GM04504 (cell line): ENCODE measurements at places on chromosomes 4 and X.

- DNase-seq, result peak; percentile 44
Observed at GRCh38 chr4:19382993-19383756, 868.5 kb upstream of the SLIT2 start.

DNA sequence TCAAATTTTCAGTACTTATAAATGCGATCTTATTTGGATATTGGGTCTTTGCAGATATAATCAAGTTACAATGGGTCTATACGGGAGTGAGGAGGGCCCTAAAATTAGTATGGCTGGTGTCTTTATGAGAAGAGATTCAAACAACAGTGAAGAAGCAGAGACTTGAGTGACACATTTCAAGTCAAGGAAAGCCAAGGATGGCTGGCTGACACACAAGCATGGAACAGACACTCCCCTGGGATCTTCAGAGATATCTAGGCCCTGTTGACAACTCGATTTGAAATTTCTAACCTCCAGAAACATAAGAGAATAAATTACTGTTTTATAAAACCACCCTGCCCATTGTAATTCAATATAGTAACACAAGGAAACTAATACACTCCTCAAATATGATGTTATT, 1886.0 kb upstream of the PCDH7 start:
- DNase-seq, result no peak

DNA sequence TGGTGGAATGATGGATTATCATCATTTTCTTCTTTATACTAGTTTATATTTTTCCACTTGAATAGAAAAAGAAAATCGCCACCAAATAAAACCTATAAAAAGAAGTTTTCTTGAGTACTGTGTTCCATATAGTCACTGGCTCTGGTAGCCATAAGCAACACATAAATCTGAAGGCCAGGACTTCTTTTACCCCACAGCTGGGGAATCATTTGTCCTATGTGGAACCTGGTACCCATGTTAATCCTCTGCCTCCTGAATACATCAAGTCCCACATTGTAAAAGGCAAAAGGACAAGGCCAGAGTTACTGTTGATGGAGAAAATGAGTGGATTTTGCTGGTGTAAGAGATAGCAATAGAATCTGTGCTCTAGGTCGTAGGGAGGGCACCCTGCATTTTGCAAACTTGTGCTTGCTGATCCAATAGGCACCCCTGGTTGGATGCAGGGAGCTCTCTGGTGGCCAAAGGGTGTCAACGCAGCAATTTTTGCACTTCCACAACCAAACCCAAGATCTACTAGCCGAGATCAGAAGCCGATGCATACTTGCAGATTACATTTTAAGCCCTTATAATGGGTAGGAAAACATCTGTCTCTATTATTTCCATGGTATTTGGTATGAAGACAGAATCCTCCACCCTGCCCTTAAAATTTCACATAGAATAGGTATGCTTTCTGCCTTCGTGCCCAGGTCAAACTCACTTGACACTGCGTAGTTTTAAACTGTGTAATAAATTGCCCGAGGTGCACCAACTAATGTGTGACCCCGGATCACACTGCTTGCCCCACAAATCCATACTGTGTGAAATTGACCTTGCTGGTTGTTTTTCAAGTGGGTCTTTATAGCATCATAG, 146.2 kb upstream of the SCML1 start:
- DNase-seq, result no peak

- no peak for DNase-seq
Observed at GRCh38 chrX:149853925-149854324, 27.1 kb upstream of the MAGEA8 start.

DNA sequence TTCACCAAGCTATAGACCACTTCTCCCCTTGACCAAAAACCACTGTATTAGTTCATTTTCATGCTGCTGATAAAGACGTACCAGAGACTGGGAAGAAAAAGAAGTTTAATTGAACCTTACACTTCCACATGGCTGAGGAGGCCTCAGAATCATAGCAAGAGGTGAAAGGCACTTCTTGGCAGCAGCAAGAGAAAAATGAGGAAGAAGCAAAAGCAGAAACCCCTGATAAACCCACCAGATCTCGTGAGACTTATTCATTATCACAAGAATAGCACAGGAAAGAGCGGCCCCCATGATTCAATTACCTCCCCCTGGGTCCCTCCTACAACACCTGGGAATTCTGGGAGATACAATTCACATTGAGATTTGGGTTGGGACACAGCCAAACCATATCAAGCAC, 97.8 kb downstream of the DOCK11 start:
- DNase-seq, result no peak

DNA sequence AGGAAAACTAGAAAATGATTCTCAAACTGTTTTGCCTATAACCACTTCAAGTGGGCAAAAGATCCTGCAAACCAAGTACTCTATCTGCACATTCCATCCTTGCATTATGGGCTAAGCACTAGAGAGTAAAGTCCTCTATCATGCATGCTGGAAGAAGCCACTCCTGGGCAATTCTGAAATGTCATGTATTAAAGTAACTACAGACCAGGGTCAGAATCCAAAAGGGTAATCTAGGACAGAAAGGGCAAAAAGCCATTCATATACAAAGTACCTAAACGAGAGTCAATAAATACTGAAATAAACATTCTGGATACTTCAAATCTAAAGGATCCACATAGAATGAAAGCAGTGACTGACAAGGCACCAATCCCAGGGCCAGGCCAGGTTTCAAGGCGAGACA, 1.0 kb downstream of the SNX12 start:
- no peak for DNase-seq

DNA sequence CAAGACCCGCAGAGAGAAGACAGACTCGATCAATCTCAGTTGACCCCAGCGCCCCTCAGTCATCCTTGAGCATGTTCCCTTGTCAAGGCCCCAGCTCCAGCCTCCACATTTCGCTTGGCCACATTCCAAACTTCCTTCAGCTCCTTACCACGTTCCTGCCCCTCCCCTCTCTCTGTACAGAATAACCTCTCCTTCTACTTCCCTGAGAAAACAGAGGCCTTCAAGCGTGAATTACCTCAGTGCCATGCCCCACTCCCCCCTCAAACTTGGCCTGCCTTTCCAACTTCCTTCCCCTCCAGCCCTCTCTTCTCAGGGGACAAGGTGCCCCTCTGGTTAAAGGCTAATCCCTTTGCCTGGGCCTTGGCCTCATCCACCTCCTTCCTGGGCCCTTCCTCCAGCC, 3.2 kb upstream of the RIPPLY1 start:
- DNase-seq, result no peak

DNA sequence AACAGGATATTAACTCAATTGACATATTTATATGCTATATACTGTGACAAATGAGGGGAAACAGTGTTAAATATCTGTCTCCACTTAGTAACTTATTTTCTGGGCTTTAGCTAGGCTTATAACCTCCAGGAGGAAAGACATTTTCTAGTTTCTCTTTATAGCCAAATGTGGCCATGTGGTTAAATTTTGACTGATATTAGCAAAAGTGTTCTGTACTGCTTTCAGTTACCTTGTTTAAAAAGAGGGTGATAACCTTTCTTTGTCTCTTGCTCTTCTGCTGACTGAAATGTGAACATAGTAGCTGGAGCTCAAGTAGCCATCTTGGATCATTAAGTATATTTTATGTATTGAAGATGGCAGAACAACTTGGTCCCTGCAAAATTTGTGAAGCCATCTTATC, 253.7 kb downstream of the PDHA2 start:
- DNase-seq, result no peak

- DNase-seq, result no peak
Observed at GRCh38 chr4:8916906-8917305, 45.3 kb upstream of the HMX1 start.

DNA sequence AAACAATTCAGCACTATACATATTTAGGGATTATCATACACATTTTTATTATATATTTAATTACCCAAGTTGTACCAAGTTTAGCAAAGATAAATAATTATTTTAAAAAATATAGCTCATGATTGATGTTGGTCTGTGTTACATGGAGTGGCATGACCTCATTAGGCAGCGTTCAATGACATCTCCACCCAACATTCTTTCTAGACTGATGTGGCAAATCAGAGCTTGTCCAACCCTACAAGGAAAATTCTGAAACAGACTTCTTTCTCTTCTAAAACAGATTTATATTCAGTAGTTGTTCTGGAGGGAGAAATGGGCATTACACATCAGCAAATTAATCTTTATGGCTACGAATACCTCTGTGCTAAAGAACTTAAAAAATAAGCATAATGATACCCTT, 189.7 kb downstream of the PDGFC start:
- peak; percentile 19 for DNase-seq

- no peak for DNase-seq
Observed at GRCh38 chr4:141814499-141814898, 178.1 kb downstream of the IL15 start.

DNA sequence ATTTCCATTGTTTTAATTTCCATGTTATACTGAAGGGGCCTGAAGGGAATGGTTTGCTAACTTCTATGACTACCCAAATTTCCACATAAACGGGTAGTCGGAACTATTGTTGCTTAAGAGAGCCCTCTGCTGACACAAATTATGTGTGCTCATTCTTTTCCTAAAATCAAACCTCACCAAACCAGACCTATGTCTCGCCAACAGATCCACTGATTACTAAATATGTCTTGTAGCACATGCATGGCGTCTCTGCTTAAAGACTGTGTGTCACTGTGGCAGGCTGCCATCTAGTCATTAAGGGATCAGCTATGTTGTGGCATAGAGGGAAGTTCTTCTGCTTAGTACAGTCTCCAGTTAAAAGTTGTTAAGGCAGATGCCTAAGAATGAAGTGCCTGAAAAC, 25.1 kb downstream of the PIR start:
- DNase-seq, result no peak

- no peak for DNase-seq
Observed at GRCh38 chrX:8366481-8366880, 98.1 kb upstream of the VCX3B start.

DNA sequence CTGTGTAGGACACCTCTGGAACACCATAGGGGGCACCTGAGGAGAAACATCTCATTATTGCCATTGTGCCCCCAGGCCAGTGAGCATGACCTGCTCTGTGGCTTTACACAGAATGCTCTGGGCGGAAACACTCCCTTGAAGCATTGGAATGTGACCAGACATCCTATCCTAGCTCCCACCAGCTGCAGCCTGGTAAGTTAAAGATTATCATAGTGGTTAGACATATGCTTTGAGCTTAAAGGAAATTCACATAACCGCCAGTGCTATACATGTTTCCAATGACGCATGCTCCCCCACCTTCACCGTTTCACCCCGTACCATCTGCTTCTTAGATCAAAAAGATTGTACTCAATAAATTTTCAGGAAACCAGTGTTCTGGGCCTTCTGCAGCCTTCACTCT, 217.7 kb upstream of the CENPE start:
- DNase-seq, result no peak

- DNase-seq, result no peak
Observed at GRCh38 chr4:20268028-20268427, 16.3 kb downstream of the SLIT2 start.

- no peak for DNase-seq
Observed at GRCh38 chr4:3701736-3702560, 64.2 kb upstream of the ADRA2C start.

DNA sequence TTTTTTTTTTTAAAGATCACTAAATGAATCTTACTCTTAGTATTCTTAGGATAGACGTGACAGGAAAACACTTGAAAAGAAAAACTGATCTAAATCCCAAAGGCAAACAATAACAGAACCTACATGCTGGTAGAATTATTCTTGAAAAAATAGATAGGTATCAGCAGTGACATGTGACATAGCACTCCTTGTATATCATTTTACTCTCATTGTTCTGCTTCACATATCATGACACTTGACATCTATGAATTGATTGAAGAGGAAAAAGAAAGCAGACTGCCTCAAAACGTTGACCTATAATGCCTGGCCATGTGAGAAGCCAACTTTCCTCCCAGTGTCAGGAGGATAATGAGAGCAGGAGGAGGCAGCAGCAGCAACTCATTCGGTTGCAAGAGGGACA, 555.2 kb downstream of the GABRG1 start:
- no peak for DNase-seq

DNA sequence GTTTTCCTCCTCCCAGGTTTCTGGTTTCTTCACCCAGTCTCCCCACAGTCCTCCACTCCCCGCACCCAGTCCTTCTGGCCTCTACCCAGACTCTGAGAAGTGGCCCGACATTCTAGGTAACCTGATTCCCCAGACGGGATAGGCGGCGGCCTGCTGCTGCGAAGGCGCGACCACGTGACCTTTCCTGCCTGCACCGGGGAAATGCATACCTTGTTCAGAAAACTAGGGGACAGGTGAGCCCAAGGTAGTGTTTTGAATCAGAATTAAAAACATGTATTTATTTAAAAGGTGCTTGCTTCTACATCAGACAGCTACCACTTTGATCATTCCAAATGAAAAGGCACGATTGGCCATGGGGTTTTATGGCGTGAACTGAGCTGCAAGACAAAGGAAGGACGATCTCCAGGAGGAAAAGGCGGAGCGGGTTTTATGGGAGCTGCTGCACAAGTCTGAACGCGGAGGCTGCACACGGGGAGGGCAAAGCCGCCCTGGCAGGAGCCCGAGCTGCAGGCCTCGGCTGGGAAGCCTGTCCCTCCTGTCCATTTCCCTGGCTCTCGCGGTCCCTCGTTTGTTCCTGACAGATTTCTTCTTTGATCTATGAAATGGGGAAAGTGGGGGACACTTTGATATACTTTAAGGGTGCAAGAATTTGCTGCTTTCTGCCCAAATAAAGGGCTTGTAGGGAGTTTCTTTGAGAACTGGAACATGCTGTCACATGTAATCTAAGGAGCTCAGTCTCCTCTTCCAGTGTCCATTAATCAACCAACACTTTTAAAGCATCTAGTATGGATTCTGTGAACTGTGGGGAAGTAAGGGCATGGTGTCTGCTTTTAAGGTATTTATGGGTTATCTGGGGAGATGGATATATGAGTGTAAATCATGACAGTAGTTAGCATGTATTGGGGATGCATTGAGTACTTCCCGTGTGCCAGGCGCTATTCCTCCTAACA, 150.9 kb downstream of the SPRY1 start:
- DNase-seq, result no peak

DNA sequence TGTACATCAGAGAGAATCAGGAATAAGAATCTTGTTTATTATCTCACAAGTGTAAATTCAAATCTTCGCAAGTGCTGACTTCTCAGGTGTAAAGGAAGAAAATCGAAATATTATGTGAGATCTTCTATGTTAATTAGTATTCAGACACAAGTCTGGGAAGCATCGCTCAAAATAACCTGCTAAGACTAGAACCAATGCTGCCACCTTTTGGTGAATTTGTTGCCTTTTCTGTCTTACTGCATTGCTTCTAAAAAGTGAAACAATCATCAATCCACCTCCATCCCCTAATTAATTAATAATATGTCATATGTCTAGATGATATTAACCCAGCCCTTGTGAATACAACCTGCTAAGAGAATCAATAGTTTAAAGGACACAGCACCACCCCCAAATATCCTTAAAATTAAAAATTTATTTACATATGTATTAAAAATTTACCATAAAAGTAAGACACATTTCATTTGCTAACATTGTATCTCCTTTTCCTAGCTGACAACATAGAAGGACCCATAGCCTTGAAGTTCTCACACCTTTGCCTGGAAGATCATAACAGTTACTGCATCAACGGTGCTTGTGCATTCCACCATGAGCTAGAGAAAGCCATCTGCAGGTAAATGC, 3.5 kb downstream of the EPGN start:
- peak; percentile 28 for DNase-seq

GRCh38 chrX:23692166-23692565, 24.9 kb downstream of the PRDX4 start:
- DNase-seq, result no peak

GRCh38 chr4:180809439-180809838, 1433.8 kb upstream of the TENM3 start:
- no peak for DNase-seq
